Activated T-helper 17 cell treated with anti-CD3 and anti-CD28 coated beads, Interleukin-2, amount 50 U/mL, for 72 hours (primary cell): ENCODE measurements at places on chromosomes 5 and 9. TPM values are rescaled to one million over a fixed set of nuclear protein-coding genes. Genes with fewer than 3 reads are reported as not detected.

- no peak for ATAC-seq
- H3K4me3 ChIP-seq: no peak overlapping the region
- no peaks in the 10 kb centered on the region for H3K36me3 ChIP-seq
- H3K27ac ChIP-seq: no peak overlapping the region
- H3K27me3 ChIP-seq: peaks cover 17% of the 10 kb centered on the region
These were observed 13.7 kb upstream of the ZSWIM6 start for GRCh38 chr5:61318376-61318775.

- H3K4me1 ChIP-seq: peaks cover 38% of the 10 kb centered on the region
- peak; percentile 67 for ATAC-seq
- no peaks in the 10 kb centered on the region for H3K36me3 ChIP-seq
- peaks cover 3% of the 10 kb centered on the region for H3K27me3 ChIP-seq
- H3K4me3 ChIP-seq: peak overlapping the region; percentile 54
These were observed 42.8 kb upstream of the TCF7 start for GRCh38 chr5:134071614-134072207.

DNA sequence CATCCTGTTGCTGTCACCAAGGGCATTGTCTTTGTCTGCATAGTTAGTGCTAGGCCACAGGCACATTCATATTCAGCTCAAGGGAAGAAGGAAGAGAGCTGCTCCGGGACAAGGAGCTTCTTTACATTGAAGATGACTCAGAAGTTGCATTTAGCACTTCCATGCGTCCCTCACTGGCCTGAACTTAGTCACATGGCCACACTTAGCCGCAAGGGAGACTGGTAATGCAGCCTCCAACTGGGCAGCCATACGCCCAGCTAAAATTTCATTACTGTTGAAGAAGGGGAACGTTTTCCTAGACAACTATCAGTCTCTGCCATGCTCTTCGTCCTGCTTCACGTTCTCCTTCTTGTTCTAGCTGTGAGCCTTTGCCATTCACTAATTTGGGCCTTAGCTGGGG lies 20.0 kb downstream of the ACTL7B start:
- no peaks in the 10 kb centered on the region for H3K36me3 ChIP-seq
- peaks cover under 1% of the 10 kb centered on the region for H3K4me1 ChIP-seq
- peaks cover 4% of the 10 kb centered on the region for H3K27me3 ChIP-seq
- no peak overlapping the region for H3K27ac ChIP-seq
- no peak overlapping the region for H3K4me3 ChIP-seq
- no peak for ATAC-seq

CACNA1B gene
- total RNA-seq: not detected
